ENCODE measurements at places on chromosomes 2 and 18. TPM values are rescaled to one million over a fixed set of nuclear protein-coding genes. Genes with fewer than 3 reads are reported as not detected.

SCYGR2 gene
- total RNA-seq = not detected

IL36B gene
- not detected for total RNA-seq

CCDC141 gene
- not detected for total RNA-seq

- H3K4me1 ChIP-seq = peaks cover 22% of the 10 kb centered on the region
- H3K36me3 ChIP-seq = peaks cover 6% of the 10 kb centered on the region
- DNase-seq = no peak
- H3K4me3 ChIP-seq = no peak overlapping the region
- H3K27ac ChIP-seq = peak overlapping the region; percentile 0
- no peaks in the 10 kb centered on the region for H3K27me3 ChIP-seq
Measured at GRCh38 chr2:23904692-23905091, 22.2 kb downstream of the ATAD2B start.

DNA sequence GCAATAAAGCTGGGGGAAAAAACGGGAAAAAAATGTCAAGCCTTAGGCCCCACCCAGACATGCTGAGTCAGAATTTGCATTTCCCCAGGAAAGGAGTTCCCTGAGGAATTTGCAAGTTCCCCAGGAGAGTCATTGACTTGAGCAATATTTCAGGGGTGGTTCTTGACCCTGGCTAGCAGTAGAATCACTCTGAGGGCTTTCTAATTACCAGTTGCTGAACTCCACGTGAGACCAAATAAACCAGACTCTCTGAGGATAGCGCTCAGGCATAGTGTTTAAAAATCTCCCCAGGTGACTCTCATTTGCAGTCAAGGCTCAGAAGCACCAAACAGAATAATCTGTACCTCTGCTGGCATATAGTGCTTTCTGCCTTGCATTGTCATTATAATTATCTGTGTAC, 48.7 kb downstream of the C1QL2 start:
- no peak overlapping the region for H3K27ac ChIP-seq
- H3K27me3 ChIP-seq = peaks cover 26% of the 10 kb centered on the region
- no peaks in the 10 kb centered on the region for H3K36me3 ChIP-seq
- no peaks in the 10 kb centered on the region for H3K4me1 ChIP-seq
- H3K4me3 ChIP-seq = no peak overlapping the region

DNA sequence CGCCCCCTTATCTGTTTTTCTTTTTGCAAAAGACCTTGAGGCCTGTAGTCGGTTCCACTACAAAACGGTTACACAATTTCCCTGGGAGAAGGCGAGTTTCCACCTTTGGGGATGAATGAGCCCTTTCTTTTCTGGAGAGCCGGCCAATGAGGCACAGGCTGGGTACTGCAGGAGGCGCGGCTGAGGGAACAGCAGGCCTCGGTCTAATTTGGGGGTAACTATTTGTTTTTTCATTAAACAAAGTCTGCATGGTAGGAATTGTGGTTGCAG, 129.2 kb downstream of the MYCN start:
- no peak overlapping the region for H3K4me3 ChIP-seq
- no peaks in the 10 kb centered on the region for H3K4me1 ChIP-seq
- H3K36me3 ChIP-seq = no peaks in the 10 kb centered on the region
- H3K27ac ChIP-seq = no peak overlapping the region
- no peaks in the 10 kb centered on the region for H3K27me3 ChIP-seq
- DNase-seq = no peak

DNA sequence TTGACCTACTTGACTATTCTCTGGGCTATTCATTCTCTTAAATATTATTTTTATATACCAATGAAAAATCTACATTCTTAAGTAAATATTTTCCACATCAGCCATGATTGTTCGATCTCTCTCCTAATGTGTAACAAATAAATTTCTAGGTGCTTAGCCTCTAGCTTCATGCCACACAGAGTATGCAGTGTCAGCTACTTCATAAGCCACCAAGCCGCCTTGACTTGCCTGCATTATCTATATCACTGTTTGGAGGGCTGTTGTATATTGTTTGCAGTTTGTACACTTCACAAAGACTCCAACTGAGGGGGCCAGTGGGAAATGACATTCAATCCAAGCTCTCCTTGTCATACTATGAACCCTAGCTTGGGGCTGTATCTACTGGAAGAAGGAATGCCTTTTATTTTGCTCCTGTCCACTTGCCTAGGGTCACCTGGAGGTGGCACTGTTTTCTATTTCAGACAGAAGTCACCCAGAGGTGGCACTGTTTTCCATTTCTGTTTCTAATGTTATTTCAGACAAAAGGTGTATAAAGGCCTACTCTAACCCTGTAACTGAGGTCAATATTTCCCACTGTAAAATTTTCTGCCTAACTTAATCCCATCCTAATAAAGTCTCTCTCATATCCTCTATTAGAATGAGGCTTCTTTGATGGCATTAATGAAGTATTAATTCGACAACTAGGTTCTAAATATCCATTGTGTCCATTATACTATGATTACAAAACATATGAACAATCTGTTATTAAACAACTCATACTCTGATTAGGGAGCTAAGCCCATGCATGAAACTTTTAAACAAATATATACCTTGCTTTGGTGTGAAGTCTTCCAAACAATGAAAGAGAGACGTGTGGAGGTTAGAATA, 36.4 kb downstream of the COL5A2 start:
- H3K4me3 ChIP-seq = no peak overlapping the region
- peak overlapping the region; percentile 97 for H3K27ac ChIP-seq
- peaks cover 17% of the 10 kb centered on the region for H3K4me1 ChIP-seq
- DNase-seq = peak; percentile 74
- H3K27me3 ChIP-seq = no peaks in the 10 kb centered on the region
- no peaks in the 10 kb centered on the region for H3K36me3 ChIP-seq

DNA sequence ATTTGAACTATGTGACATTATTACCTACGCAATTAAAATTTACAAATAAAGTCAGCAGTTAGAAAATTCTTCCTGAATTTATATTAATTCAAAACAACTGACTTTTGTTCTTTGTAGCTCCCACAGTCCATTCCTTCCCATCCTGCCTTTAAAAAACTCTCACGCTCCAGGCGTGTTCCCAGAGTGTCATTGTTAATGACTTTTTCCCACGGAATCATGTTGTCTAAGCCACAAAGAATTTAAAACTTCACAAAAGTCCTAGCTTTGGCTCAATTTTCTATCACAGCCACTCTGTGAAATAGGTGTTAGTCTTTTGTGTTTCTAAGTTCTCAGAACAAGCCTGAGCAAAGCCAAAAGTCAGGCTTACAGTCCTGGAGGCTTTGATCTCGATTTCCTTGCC, 26.5 kb downstream of the SLC1A4 start:
- H3K27ac ChIP-seq = no peak overlapping the region
- no peaks in the 10 kb centered on the region for H3K4me1 ChIP-seq
- H3K27me3 ChIP-seq = no peaks in the 10 kb centered on the region
- H3K36me3 ChIP-seq = peaks cover 36% of the 10 kb centered on the region
- DNase-seq = no peak

- H3K4me1 ChIP-seq = no peaks in the 10 kb centered on the region
- no peak overlapping the region for H3K27ac ChIP-seq
- H3K4me3 ChIP-seq = no peak overlapping the region
- DNase-seq = no peak
- H3K27me3 ChIP-seq = no peaks in the 10 kb centered on the region
Measured at GRCh38 chr2:24731040-24731439, 62.2 kb downstream of the PTRHD1 start.

GRCh38 chr2:65885266-65885665, 452.9 kb upstream of the SPRED2 start:
- H3K36me3 ChIP-seq = no peaks in the 10 kb centered on the region
- no peaks in the 10 kb centered on the region for H3K27me3 ChIP-seq
- H3K4me1 ChIP-seq = no peaks in the 10 kb centered on the region
- no peak overlapping the region for H3K27ac ChIP-seq
- no peak overlapping the region for H3K4me3 ChIP-seq
